Fibroblast of upper back skin (primary cell): ENCODE measurements at places on chromosomes 12 and 14.

DNA sequence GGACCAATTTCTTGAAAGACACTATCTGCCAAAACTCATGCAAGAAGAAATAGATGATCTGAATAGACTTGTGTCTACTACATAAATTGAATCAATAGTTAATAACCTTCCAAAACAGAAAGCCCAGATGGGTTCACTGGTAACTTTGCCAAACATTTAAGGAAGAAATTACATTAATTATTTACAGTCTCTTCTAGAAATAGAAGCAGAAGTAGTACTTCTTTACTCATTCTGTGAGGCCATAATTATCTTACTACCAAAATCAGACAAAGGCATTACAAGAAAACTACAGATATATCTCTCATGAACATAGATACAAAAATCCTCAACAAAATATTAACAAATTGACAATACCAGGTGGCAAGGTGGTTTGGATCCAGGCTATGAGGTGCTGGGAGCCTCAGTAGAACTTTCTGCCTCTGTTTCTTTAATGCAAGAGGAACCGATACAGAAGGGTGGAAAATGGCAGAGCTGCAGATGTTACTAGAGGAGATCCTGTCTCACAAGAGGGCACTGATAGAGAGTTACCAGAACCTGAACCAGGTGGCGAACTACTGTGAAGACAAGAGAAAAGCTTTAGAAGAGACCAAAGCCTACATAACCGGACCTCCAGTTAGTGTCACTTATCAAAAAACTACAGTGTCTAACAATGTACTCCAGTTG, 33.7 kb upstream of the KTN1 start:
- DNase-seq = no peak

- DNase-seq = no peak
These were observed 315.4 kb downstream of the DPF3 start for GRCh38 chr14:72578514-72578913.

DNA sequence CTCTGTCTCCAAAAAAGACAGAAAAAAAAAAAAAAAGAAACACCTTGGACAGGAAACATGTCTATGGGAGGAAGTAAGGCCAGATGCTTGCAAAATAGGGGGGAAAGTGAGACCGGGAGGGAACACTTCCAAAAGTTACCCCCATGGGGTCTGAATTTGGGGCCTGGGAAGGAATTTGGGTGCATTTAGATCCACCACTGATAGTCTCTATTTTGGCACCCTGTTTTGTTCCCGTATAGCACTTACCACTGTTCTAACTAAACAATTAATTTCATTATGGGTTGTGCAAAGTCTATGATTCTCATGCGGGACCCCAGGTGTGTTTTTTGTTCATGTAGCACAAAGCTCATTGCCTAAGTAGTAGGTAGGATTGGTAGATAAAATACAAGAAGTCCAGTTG, 1.4 kb upstream of the MLEC start:
- no peak for DNase-seq

- no peak for DNase-seq
These were observed 4.9 kb downstream of the DUSP6 start for GRCh38 chr12:89347325-89347829.

DNA sequence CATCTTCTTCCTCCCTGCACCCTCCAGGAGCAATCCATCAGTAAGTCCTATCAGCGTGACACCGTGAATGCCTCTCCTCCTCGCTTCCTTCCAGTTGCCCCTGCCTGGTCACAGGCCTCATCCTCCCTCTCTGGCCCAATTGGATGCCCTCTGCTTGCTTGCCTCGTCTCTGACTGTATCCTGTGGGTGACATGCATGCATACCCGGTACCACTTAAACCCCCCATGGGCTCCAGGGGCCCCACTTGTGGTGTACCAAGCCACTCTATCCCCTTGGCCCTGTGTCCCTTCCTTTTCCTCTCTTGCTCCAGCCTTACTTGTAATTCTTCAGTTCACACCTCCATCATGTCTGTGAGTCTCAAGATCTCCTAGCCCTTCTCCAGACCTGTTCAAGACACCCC, 106.0 kb upstream of the RTL1 start:
- no peak for DNase-seq

- DNase-seq = no peak
These were observed 50.0 kb downstream of the GLT1D1 start for GRCh38 chr12:128903236-128903635.

DNA sequence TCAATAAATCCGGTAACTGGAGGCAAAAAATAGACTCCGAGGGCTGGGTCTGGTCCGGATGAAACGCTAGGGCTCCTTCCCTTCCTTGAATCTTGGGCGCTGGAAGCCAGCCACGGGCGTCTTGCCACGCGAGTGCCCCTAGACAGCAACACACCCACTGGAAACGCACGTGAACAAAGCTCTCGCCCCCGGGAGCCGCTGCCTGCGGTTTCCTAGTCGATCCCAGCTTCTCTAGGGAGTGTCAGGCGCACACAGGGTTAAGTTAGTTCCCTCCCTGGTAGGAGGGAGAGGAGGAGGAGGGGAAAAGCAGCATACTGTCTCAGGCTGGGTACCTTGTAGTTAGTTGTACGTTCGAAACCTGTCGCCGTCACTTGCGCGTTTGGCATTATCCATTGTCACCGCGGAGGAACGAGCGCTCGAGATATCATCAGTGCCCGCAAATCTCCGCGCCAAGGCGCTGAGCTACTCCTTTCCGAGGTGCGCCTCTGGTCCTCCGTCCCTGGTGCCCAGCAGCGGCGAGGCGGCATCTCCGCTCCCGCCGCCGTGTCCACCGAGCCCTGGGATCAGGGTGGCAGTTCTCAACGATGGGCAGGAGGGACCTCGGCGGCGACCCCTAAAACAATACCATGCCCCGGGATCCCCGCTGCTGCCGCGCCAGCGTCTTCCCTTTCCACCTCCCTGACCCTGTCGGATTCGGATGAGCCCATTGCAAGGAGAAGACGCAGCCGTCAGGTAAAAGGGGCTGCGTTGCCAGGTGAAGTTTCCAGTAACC, at the start of gene FLRT2:
TSS of gene FLRT2 (plus strand) at position 342 of the 772 bp plus-strand sequence. CDS start 91,371 bp downstream, outside the sequence.
- DNase-seq = peak; percentile 79
